ENCODE measurements at places on chromosomes 5 and 9. TPM values are rescaled to one million over a fixed set of nuclear protein-coding genes. Genes with fewer than 3 reads are reported as not detected.

Gene CDH6
- total RNA-seq = not detected

Gene HAND1
- total RNA-seq = not detected

Gene TCF7
- total RNA-seq = 7.9 TPM

Gene PHF24
- total RNA-seq = not detected

Gene MARCHF6
- 88.5 TPM for total RNA-seq

DNA sequence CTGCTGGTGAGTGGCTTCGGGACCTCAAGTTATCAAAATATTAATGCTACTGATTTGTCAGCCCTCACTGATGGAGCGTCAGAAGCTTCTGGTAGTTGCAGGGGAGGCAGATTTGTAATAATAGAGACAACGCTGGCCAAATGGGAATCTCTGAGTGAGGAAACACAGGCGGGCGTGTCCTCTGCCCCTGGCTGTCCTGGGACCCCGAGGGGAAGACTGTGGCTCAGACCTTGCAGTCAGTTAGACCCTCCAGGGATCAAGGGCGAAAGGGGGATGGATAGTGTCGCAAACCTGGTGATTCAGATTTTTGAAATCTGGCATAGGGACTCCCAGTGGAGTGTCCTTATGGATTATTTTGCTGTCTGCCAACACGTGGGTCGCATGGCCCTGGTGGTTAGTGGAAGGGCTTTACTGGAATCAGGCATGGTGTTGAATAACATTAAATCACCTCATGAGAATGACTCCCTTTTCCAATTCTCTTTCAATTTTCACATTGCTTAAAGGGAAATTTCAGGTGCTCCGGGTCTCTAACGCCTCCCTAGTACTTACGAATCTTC is 35.1 kb upstream of the NTNG2 start:
- DNase-seq = no peak
- H3K4me1 ChIP-seq = peaks cover 19% of the 10 kb centered on the region
- H3K4me3 ChIP-seq = peak overlapping the region; percentile 53

- no peaks in the 10 kb centered on the region for H3K27me3 ChIP-seq
- H3K36me3 ChIP-seq = no peaks in the 10 kb centered on the region
- peak overlapping the region; percentile 24 for H3K27ac ChIP-seq
- H3K4me3 ChIP-seq = no peak overlapping the region
Observed at GRCh38 chr5:138953387-138954256, 78.5 kb upstream of the LRRTM2 start.

GRCh38 chr5:80277191-80277590 is 21.3 kb upstream of the SERINC5 start:
- no peaks in the 10 kb centered on the region for H3K27me3 ChIP-seq
- no peak overlapping the region for H3K27ac ChIP-seq
- DNase-seq = no peak
- H3K4me1 ChIP-seq = no peaks in the 10 kb centered on the region
- no peaks in the 10 kb centered on the region for H3K36me3 ChIP-seq
- H3K4me3 ChIP-seq = no peak overlapping the region

DNA sequence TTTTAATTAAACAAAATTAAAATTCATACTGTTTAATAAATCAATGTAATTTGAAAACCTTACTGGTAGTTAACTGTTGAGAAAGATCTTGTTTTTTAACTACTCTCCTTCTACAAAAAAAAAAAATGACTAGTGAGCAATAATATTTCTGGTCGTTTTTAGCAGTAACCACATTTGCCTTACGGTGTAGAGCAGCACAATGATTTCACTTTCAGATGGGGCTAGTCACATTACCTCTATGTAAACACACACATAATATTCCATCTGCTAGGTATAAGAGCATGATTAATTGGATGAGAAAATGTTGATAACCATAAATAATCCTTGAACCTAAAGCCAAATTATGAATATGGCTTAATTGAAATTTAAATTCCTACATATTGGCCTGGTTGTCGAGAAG is 198.1 kb downstream of the CHSY3 start:
- no peaks in the 10 kb centered on the region for H3K36me3 ChIP-seq
- H3K27ac ChIP-seq = no peak overlapping the region
- H3K27me3 ChIP-seq = no peaks in the 10 kb centered on the region
- H3K4me3 ChIP-seq = no peak overlapping the region

- H3K27ac ChIP-seq = no peak overlapping the region
- peaks cover 62% of the 10 kb centered on the region for H3K36me3 ChIP-seq
- H3K27me3 ChIP-seq = no peaks in the 10 kb centered on the region
- H3K4me3 ChIP-seq = no peak overlapping the region
- DNase-seq = no peak
Observed at GRCh38 chr5:126826619-126827215, 49.8 kb downstream of the LMNB1 start.

All from activated CD8-positive, alpha-beta memory T cell treated with anti-CD3 and anti-CD28 coated beads, Interleukin-2, amount 10 ng/mL, durations not matched to agents 7 days and 5 days (primary cell).